ENCODE measurements at places on chromosomes 4 and X.
A peak's percentile ranks its signal among the peaks of the same experiment; 100 is the strongest.

GRCh38 chrX:49992853-49993252, 70.5 kb downstream of the CLCN5 start:
- DNase-seq, result no peak

GRCh38 chr4:17512973-17513665, 1.2 kb upstream of the QDPR start:
- no peak for DNase-seq

- DNase-seq, result peak; percentile 34
These were observed 66.8 kb downstream of the HHIP start for GRCh38 chr4:144712775-144713174.

GRCh38 chr4:159899596-159899995, 796.7 kb downstream of the RAPGEF2 start:
- DNase-seq, result no peak

DNA sequence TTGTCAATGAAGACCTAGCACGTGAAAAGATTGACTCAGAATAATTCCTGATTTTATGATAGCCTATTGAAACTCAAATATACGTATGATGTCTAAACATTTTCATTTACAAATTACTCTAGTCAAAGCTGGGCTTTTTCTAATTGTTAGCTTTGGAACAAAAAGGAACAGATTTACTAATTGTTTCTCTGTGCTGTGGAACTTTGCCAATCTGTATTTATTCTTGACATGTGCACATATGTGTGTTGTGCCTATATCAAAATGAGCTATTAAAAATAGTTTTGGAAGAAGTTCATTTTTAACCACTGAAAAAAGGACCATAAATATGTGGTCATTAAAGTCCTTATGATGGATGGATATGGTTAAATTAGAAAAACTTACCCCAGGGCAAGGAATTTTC, 85.4 kb upstream of the PACRGL start:
- no peak for DNase-seq

DNA sequence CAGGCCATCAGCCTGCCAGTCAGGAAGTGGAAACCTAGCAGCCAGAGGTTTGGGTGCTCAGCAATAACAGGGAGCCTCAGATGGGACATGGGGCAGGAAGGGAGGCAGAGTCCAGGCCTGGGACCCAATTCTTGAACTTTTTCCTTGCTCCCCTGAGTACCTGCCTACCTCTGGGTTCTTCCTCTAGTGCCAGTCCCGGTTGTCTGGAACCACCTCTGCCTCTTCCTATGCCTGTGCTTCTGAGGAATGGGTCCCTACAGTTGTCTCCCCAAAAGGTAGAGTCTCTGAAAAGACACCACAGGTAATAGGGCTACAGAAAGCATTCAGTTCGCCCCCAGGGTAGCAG, 212.4 kb upstream of the MAMLD1 start:
- DNase-seq, result no peak

DNA sequence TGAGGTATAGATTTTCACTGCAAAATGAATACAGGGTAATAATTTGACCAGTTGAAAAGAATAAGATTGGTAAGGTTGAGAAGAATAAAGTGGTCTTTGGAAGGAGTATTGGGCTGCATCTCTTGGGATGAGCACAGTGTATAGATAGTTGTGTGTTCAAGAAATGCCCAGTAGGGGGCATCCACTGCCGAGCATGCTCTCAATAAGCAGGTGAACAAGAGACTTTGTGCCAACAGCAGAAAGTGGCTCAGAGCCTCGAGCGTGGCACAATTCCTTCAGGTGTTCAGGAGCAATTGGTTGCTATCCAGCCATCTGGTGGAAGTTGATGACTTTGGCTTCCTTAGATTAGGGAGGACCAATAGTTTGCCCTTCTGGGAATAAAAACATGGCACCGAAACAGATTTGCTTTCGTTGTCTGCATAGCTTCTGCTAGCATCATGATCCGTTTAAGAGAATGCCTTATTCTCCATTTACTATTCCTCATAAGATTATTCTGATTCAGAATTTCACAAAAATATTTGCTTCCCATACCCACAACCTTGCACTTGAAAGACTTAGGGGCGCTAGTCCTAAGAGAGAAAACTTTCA, 258.1 kb upstream of the NEIL3 start:
- DNase-seq, result no peak

DNA sequence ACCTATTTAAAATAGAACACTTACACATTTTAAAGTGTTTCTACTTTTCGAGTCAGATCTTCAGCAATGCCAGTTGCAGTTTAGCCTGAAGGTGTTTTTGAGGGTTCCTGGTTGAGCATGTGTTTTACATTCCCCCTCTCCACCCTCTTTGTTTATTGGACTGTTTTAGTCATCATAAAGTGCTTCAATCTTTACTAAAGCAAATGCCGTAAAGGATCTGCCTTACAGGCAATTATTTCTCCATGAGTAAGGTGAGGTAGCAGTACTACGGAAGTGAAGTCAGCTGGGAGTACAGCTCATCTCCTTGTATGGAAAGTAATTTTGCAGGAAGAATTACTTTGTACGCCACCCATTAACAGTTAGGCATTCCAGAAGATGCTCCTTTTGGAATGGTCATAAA, 36.9 kb downstream of the PDLIM5 start:
- DNase-seq, result no peak

- no peak for DNase-seq
These were observed 1.7 kb upstream of the DCTD start for GRCh38 chr4:182918791-182919302.

DNA sequence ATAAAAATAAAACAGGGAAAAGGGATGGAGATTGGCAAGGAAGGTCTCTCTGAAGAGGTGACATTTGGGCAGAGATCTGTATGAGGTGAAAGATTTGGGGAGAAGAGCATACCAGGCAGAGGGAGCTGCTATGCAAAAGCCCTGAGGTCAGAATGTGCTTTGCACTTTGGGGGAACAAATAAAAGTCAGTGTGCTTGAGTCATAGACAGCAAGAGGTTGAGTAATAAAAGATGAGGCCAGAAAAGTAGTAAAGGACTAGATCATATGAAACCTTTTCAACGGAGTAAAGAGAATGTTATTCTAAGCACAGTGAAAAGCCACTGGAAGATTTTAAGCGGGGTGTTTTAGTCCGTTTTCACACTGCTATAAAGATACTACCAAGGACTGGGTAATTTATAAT, 76.5 kb upstream of the TEX13A start:
- no peak for DNase-seq

- peak; percentile 96 for DNase-seq
These were observed 50.0 kb downstream of the GALNT7 start for GRCh38 chr4:173218411-173219125.
